ENCODE measurements at places on chromosomes 6 and 20.

GRCh38 chr6:167993831-167994230 is 3.6 kb upstream of the KIF25 start:
- DNase-seq, result no peak

GRCh38 chr20:53073636-53074415 is 101.7 kb downstream of the TSHZ2 start:
- DNase-seq, result no peak

GRCh38 chr6:155197932-155198331 is 65.9 kb upstream of the CLDN20 start:
- DNase-seq, result no peak

DNA sequence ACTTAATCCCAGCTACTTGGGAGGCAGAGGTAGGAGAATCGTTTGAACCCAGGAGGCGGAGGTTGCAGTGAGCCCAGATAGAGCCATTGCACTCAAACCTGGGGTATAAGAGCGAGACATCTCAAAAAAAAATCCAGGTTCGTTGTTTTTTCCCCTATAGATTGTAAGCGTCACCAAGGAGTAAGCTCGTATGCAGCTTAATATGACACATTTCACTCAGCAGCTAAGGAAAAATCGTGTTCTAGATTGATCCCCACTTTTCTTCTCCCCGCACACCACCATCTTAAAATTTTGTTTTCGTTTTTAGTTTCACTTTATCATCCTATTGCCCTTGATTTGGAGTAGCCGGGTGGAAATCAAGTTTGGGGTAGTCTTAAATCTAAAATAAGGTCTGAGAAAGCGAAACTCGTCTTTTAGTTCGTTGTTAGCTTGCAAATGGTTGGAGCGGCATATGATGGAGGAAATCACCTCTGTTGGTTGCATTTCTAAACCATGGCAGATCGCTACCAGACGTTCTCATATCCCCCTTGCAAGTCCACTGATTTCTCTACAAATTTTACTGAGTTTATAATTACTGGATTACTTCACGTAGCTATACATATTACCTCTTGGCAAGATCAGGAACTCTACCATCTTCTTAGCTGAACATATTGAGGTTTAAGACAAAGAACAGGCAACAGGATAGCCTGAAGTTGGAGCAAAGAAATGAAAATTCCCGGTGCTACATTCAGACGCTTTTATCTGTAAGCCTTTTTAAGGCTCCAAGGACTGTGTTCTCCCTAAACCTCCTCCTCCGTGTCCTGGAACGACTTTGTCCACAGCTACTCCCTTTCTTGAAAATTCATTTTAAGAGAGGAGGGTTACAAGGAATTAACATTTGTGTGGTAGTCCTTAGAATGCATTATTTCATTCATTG is 91.1 kb upstream of the BTN3A2 start:
- DNase-seq, result no peak

DNA sequence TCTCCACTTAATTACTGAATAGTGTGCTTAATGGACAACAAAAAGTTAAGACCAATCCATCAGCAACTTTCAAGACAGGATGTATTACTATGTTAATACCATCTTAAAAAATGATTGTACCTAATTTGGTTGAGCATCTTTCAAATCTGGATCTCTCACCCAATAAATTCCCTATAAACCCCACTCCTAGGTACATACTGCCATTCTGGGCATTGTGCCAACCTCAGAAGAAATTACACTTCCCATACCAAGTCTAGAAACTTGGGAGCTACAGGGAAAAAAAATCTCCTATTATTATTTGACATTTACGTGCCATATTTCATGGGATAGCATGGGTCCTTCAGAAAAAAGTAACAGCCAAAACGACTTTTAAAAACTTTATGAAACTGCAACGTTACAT is 5.1 kb downstream of the SYNCRIP start:
- no peak for DNase-seq

- DNase-seq, result no peak
Measured at GRCh38 chr6:77264970-77265369, 198.3 kb downstream of the HTR1B start.

- no peak for DNase-seq
Measured at GRCh38 chr20:36656733-36657132, 10.7 kb upstream of the SLA2 start.

DNA sequence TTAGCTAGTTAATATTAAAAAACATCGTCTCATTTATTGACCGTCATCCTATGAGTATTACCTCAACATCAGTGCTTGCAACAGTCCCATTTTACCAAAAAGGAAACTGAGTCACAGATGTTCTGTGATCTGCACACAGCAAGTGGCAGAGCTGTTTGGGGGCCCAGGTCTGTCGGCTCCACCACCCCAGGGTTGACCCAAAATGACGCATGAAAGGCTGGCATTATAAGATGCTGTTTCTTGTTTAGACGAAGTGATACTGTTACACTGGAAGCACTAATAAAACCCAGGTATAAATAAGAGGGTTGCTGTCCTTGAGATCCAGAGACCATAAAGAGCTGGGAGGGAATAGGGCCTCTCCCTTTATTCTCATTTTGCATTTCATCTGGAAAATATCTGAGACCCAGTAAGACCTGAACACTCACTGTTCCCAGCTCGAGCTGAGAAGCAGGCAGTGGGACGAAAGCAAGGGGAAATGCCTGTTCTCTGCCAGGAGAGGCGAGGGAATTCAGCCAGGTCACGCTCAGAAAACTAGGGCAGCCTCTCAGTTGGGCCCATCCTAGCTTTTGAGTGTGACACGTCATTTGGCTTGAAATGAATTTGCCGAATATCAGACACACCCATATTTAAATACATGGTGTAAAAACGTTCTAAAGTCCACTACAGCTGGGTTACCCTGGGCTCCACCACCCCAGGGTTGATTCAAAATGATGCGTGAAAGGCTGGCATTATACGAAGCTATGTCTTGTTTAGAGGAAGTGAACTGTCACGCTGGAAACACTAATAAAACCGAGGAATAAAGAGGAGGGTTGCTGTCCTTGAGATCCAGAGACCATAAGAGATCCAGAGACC is 1.4 kb upstream of the MICAL1 start:
- no peak for DNase-seq

- peak; percentile 82 for DNase-seq
Measured at GRCh38 chr20:47358672-47359529, 2.4 kb upstream of the ZMYND8 start.

DNA sequence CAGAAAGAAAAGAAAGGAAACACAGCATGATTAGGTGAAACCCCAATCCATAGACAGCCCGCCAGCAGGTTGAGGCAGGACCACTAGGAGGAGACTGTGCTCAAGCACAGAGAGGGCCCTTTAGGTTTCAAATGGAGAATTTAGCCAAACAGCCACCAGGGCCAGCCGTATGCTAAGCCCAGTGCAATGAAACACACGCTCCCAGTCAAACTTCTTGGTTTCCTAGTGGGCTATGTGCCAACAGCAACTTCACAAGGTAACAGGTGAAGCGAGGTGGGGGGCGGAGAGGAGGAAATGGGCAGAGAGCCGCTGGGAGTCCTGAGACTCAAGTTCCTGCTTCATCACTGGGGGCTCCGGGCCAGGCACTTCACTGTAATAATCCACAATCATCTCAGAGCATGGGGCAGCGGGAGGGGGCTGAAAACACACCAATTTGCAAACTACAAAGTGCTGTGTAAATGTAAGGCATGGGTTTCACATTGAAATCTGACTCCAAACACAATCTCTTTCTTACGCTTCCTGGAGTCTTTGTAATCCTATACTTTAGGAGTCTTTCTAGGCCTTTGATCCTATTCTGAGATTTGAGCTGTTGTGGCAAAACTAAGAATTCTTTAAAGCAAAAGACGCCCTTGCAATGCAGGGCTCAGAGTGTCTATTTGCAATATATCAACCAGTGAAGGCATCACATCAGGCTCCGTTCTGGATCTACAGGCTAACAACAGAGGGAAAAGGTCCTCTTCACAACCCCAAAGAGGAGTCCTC is 117.3 kb downstream of the OPRM1 start:
- DNase-seq, result no peak

Data from HuH-7.5 (cell line).